ENCODE measurements at places on chromosomes 6 and 20.

DNA sequence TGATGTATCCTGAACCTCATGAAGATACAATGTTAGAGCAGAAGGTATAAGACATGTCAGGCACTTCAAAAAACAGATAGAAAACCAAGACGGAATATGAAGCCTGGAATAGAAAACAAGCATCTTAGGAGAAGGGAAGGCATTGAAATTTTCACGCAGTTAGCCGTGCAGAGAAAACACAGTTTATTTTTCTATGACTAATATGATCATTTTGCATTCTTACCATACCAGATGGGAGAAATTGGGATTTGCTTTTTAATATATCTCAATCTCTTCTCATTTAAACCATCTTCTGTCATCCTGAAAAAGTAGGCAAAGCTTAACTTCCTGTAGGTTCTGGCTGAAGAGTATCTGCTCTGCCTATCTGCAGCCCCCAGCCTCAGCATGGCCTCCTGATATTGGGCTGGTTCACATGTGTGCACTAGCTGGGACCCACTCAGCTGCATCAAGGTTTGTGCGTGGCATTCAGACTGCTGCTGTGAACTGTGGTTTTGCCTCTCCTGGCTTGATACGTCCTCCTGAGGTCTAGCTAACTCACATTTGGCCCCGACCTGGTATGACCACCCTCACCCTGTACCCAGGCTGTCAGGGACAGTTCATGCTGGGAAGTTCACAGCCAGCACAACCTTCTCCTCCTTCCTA is 392.5 kb upstream of the SASH1 start:
- no peak for DNase-seq

DNA sequence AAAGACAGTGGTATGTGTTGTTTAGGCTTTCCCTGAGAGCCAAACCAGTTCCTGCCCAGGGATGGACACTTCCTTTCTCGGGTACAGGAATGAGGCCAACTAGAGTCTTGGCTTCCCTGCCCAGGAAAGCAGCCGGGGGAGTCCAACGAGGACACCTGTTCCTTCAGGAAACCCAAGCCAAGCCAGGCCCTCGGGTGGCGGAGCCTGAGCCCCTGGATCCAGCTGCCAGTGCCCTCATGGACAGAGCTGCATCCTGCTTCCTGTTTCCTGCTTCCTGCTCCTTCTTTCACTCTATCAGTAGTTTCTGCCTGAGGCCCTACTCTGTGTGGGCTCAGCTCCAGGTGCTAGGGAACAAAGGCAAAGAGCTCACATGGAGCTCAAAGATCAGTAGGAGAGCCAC is 7.9 kb upstream of the SIRPA start:
- no peak for DNase-seq

GRCh38 chr6:4256969-4257368 is 121.6 kb upstream of the ECI2 start:
- no peak for DNase-seq

GRCh38 chr20:36147690-36148089 is 6.8 kb upstream of the EPB41L1 start:
- DNase-seq: no peak

GRCh38 chr6:112481211-112481610 is 134.1 kb downstream of the RFPL4B start:
- DNase-seq: no peak

DNA sequence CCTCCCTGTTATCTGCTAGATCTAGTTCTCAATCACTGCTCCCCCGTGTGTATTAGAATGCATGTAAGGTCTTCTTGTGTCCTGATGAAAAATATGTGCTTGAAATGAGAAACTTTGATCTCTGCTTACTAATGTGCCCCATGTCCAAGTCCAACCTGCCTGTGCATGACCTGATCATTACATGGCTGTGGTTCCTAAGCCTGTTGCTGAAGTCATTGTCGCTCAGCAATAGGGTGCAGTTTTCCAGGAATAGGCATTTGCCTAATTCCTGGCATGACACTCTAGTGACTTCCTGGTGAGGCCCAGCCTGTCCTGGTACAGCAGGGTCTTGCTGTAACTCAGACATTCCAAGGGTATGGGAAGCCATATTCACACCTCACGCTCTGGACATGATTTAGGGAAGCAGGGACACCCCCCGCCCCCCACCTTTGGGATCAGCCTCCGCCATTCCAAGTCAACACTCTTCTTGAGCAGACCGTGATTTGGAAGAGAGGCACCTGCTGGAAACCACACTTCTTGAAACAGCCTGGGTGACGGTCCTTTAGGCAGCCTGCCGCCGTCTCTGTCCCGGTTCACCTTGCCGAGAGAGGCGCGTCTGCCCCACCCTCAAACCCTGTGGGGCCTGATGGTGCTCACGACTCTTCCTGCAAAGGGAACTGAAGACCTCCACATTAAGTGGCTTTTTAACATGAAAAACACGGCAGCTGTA is 73.4 kb downstream of the PTPN1 start:
- DNase-seq: no peak

- DNase-seq: no peak
Measured at GRCh38 chr6:34858681-34859080, 29.2 kb downstream of the TAF11 start.

DNA sequence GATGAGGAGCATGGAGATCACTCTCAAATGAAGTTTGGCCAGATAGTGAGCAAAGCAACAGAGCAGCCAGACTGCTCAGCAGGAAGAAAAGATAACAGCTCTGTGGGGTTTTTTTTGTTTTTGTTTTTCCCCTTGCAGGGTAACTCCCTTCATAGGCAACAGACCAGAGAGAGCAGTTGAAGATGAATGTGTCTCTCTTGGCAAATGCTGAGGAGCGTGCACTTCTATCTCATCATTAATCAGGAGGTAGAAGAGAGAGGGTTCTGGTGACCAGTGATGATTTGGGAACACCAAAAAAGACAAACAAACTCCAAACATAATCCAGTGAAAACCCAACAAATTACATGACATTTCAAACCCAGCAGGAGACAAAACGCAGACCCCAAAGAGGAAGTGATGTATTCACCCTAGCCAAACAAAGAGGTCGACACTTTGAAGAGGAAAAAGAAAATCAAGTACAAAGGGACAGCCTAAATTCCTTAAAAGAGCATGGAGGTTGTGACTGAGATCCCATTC is 66.2 kb upstream of the RREB1 start:
- no peak for DNase-seq

GRCh38 chr6:136930528-136930927 is 8.4 kb downstream of the SLC35D3 start:
- DNase-seq: no peak

GRCh38 chr6:168632694-168633093 is 191.7 kb downstream of the SMOC2 start:
- DNase-seq: no peak

DNA sequence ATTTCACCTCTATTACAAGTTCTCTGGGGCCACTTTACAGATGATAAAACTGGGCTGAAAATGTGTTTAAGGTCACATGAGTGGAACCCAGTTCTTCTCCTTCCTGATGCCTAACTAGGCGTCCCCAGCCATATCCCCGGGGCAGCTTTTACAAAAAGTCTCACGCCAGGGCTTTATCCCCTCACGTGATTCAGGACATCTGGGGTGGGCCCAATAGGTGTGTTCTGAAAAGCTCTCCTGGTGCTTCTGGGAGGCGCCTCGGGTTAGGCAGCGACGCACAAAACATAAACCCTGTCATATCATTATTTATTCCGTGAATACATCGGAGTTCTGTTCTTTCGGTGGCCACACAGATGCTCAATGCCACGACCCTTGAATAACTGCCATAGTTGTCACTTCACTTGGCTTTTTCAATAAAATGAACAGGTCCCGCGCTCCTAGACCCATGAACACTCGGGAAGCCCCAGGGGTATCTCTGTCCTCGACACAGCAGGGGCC is 32.1 kb downstream of the SF3B5 start:
- no peak for DNase-seq

- DNase-seq: no peak
Measured at GRCh38 chr6:22451962-22452361, 117.4 kb upstream of the HDGFL1 start.

DNA sequence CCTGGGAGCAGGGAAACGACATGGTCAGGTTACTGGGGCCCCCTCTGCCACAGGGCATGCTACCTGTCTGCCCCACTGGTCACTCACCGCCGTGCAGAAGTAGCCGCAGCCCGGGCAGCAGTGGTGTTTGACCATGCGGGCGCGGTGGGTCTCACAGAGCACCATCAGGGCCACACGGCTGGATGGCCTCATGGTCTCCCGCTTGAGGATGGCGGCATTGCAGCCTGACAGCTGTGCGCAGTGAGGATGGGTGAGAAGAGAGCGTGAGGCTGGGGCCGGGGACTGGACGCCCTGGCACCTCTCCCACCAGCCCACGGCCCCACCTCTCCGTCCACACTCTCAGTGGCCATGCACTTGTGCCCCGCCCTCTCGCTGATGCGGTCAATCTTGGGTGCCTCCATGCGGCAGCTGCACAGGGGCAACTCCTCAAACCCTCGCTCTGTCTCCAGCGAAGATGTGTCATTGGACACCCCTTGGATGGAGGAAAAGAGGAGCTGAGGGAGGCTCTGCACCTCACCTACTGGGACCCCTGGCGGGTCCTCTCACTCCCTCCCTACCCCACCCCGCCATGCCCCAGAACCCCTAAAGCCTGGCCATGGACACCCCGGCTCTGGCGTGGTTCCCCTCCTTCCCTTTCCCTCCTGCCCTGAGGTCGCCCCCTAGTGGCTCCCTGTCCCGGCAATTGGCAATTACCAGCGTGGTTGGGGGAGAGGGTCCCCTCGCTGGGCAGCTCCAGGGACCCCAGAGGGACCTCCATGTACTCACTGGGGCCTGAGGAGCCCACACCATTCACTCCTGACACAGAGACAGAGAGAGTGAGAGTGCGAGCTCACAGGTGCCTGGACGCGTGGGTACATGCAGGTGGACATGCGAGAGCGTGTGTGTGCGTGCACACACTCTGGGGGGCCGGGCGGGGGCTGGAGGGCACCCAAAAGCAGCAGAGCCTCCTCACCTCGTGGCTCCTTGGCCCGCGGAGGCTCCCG is 8.9 kb downstream of the EHMT2 start:
- DNase-seq: no peak

DNA sequence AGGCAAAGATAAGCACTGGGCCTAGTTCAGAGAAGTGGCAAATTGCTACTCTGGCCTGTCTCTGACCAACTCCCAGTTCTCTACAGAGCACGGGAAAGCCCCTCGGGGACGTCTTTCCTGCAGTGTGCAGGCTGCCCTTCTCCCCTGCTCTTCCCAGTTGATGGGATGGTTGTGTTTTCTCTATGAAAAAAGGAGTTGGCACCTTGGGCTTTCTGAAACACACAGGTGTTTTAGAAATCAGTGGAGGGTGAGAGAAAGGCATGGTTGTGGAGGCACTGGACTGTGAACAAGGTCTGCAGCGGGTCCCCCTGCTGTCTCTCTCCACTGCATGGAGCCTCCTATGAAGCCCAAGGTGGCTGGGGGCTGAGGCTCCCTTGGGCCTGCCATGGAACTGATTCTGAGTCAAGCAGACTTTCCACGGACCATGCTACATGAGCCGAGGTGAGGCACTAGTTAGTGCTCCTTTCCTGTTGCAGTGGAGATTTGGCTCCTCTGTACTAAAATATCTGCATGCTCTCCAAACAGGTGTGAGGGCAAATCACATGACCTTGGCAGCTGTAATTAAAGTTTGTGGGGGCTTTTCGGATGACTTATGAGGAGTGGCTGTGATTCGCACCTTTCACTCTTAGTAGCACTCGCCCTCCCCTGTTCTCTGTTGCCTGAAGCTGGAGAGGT is 16.3 kb downstream of the GTSF1L start:
- DNase-seq: no peak

- DNase-seq: peak; percentile 78
Measured at GRCh38 chr20:19802492-19803158, 44.6 kb downstream of the RIN2 start.

- no peak for DNase-seq
Measured at GRCh38 chr20:21609981-21610380, 95.5 kb upstream of the PAX1 start.

- peak; percentile 23 for DNase-seq
Measured at GRCh38 chr6:149060985-149061760, 256.3 kb upstream of the TAB2 start.

DNA sequence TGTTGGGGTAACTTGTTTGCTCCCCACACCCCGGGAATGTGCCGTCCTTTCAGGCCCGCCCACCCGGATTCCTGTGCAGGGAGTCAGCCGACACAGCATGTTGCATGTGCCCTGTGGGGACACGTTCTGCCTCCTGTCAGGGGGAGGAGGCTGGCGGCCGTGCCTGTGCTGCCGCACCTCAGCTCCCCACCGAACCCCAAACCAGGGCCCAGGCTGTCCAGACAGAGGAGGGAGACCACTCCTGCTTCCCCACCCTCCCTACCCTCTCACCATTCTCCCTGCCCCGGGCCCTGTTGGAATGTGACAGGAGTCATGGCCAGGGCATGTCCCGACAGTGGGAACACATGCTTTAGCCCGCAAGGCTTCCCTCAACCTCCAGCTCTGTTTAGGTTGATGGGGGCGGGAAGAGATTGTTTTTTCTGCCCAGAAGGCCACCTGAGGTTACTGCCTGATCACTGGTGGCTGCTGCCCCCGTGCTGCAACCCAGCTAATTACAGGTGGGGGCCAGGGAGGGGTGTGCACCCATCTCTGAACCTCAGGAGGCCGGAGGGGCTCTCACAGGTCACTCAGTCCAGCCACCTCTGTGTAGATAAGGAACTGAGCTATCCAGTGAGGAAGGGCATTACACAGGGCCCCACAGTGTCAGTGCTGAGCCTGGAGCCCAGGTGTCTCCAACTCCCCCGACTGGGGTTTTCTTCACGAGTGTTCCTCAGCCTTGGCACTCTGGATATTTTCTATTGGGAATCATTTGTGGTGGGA is 13.6 kb downstream of the LRRC73 start:
- peak; percentile 93 for DNase-seq

GRCh38 chr20:2991532-2991931 is 51.9 kb upstream of the GNRH2 start:
- no peak for DNase-seq

DNA sequence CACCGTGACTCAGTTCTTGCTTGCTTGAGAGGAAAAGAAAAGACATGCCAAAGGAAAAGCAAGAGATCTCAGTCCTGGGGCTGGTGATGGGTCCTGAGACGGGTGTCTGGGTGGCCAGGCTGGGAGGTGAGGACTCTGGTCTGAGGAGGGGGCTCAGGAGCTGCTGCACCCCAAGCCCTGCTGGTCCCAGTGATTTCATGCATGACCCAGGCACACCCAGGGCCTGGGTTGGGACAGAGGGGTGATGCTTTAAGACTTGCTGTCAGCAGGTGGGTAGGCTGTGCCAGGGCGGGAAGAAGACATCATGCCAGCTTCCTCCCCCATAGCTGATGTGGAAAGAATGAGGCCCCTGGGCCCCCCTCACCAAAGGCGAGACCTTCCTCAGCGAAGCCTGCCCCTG is 65.1 kb upstream of the PMEPA1 start:
- no peak for DNase-seq

GRCh38 chr20:12886618-12887363 is 122.0 kb upstream of the SPTLC3 start:
- DNase-seq: no peak

DNA sequence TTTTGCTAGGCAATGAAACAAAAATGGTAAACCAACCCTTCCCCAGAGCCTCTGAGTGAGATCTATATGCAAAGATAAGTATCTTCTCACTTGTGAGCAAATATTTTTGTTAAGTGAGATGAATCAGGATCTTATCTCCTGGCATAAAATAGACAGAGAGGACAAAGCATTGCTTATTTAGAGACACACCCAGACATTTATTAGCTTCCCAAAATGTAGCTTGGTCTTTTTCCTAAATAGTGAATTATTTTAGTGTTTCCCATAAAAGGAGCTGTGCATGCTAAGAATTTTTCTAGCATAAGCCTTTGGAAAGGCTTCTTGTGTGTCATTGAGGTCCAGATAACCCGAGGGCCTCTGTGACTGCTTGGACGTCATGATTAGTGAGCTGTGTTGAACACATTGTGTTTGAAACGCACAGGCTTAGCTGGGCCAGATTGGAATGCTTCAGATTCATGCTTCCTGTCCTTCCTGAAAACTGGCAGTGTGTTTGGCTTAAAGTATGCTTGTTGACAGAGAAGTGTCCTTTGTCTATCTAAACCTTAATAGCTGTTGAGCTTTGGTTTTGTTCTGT is 16.5 kb downstream of the MTHFD1L start:
- peak; percentile 64 for DNase-seq
